ENCODE measurements at places on chromosomes 16 and 17.

- DNase-seq: no peak
These were observed 61.2 kb downstream of the USP32 start for GRCh38 chr17:60330731-60331130.

- DNase-seq: no peak
These were observed 12.6 kb downstream of the CHST6 start for GRCh38 chr16:75482434-75483205.

- no peak for DNase-seq
These were observed 24.5 kb upstream of the HS3ST2 start for GRCh38 chr16:22789281-22789945.

- peak; percentile 22 for DNase-seq
These were observed 756 bp downstream of the KLHL11 start for GRCh38 chr17:41864498-41864835.

DNA sequence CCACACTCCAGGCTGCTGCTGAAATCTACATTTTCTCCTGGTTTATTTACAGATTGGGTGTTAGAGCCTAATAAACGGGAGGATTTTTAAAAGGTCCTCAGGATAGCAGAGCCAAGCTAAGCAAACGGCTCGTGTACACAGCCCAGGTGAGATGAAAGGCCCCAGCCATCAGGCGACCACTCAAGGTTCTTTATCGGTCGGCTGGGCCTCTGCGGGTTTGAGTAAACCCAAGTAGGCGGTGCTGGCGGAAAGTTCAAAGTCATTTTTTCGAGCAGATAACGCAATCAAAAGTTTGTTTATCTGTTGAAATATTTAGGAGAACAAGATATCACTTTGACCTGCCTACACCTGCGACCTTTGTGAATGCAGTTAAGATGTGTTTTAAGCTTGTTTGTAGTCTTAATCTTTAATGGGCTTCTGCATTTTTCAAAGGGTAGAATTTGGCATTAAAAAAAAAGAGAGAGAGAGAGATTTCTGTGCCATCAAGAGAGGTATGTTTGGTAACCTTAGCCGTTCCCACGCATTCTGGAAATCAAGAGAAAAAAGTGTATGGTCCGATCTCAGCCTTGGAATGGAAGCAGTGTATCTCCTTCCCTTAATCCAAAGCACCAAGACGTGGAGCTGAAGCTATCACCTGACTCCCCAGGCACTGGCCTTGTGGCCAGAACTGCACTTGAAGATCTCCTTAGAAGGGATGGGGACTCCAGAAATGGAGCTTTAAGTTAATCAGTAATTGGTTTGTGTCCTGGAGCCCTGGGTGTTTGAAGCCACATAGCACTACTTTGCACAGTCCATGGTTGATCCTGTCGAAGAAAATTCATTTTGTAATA is 301.7 kb upstream of the IRX5 start:
- no peak for DNase-seq

DNA sequence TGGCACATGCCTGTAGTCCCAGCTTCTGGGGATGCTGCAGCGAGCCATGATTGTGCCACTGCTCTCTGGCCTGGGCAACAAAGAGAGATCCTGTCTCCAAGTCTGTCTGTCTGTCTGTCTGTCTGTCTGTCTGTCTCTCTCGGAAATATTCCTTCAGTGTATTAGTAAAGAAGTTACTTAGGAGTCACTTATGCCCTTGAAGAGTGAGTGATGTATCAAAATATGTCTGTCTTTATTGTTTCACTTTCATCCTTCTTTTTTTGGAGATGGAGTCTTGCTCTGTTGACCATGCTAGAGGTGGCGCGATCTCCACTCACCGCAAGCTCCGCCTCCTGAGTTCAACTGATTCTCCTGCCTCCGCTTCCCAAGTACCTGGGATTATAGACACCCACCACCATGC is 410.5 kb downstream of the WWOX start:
- DNase-seq: no peak

DNA sequence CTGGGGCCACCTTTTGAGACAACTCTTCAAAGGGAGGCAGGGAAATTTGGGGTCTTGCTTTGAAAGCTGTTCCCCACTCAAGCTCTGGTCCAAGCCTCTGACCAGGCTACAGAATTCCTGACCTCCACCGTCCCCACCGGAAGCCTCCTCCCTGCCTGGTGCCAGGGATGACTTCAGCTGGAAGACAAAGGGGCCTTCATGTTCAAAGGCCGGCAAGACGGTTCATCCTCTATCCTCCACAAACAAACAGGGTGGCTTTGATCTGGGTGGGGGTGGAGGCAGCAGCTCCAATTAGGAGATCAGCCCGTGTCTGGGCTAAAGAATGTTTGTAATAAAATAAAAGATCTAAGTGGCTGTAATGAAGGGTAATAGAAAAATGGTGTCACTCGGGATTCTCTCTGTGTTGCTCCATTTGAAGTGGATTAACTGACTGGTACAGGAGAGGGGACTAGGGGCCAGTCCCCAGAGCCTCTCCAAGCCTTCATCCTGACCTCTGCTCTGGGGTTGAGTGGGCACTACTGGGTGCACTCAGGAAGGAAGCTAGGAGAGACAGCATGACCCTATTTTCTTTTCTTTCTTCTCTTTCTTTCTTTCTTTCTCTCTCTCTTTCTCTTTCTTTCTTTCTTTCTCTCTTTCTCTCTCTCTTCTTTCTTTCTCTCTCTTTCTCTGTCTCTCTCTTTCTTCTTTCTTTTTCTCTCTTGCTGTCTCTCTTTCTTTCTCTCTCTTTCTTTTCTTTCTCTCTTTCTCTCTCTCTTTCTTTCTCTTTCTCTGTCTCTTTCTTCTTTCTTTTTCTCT is 27.5 kb upstream of the NKD1 start:
- no peak for DNase-seq

- no peak for DNase-seq
These were observed 427.9 kb upstream of the ERCC4 start for GRCh38 chr16:13492046-13492445.

GRCh38 chr17:43015579-43015978 is 6.6 kb downstream of the VAT1 start:
- DNase-seq: no peak

DNA sequence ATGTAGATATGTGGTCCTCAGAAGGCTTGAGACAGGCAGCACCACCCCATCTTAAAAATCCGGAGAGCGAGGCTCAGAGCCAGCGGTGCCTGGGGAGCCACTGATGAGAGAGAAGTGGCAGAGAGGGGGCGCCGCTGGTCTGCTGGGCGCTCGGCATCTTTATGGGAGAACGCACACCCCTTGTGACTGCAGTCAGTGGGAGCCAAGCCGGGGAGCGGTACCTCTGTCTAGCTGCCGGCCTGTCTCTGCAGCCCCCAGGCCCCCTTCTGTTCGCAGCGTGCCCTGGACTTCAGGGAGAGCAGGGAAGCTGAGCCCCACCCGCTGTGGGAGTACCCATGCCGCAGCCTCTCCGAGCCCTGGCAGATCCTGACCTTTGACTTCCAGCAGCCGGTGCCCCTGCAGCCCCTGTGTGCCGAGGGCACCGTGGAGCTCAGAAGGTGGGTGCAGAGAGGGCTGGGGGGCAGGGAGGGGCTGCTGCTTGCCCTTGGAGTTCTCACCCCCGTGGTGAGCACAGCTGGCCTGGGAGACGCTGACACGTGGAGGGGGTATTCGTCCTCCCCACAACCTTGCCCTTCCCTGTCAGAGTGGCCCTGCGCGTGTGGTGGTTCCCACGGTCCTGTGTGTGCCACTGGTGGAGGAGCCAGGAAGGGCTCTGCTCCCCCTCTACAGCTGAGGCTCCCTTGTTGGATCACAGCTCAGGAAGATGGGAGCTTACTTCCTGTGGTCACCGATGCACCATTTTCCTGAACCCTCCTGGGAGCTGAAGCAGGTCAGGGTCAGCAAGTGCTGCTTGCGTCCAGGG is 44.8 kb downstream of the PRMT7 start:
- DNase-seq: no peak

DNA sequence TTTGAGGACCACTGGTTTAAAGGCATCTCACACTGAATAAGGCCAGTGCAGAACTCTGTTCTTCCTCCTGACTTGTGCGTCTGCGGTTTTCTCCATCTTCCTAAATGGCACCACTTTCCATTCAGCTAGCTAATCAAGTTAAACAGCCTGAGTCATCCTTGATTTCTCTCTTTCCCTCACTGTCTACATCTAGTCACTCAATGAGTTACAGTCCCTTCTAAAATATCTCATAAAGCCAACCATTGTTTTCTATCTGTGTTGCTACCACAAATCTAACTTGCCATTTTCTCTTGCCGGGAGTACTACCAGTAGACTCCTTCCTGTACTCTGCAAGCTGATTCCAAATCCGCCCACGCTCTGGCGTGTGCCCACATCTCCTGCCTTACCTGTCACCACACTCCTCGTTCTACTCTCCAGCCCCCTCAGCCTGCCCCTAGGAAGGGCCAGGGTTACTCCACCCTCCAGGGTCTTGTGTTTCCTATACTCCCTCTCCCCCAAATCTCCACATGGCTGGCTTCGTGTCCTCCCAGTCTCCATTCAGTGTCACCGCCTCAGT is 324.5 kb downstream of the SNX29 start:
- no peak for DNase-seq

Data from kidney glomerular epithelial cell (primary cell).